Stimulated activated CD8-positive, alpha-beta memory T cell treated with anti-CD3 and anti-CD28 coated beads, Interleukin-12 subunit alpha, Interleukin-12 subunit beta, amount 100 ng/mL, for 4 hours (primary cell): ENCODE measurements at places on chromosomes 7 and 10.

- no peak for DNase-seq
Measured at GRCh38 chr7:99740573-99741440, 5.8 kb upstream of the CYP3A7 start.

DNA sequence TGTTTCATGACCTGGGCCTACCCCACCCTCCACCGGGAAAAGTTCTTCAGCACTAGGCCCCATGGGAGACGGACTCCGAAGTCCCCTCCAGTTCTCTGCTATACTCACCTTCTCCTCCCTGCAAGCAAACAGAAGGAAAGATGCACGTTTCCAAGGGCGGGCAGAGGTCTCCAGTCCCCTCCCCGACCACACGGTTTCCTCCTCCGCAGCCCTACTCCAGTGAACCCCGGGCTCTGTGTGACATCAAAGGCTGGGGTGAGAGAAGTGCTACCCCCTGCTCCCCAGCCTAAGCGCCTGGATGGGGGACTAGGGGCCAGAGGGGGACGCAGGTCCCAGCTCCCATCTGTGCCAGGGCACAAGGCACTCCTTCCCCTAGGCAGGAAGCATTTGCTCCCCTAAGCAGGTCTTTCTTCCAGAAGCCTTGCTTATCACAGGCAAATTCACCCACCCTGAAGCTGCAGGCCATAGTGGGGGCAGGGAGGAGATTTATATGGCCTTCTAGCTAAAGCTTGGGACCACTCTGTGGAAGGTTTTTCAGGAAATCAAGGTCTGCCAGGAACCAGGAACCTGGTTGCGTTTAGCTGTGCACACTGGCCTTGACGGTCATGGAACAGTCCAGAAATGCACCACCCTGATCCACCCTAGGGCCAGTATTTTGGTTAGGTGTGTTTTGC, 52.8 kb downstream of the ASB13 start:
- DNase-seq = no peak

- DNase-seq = no peak
Measured at GRCh38 chr10:22581461-22581860, 132.9 kb downstream of the PIP4K2A start.

DNA sequence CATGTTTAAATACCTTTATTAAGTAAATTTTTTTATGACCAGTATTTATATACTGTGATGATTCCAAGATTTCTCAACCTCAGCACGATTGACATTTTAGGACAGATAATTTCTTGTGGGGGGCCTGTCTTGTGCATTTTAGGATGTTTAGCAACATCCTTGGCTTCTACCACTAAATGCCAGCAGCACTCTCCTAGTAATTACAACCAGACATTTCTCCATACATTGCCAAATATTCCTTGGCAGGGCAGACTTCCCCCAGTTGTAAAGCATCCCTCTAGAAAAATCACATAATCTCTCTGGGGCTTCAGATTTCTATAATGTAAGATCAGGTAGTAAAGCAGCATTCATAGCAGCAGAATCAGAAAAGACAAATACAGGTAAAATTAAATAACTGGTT, 7.8 kb upstream of the LIPM start:
- no peak for DNase-seq

- no peak for DNase-seq
Measured at GRCh38 chr7:118182593-118183427, 1.2 kb upstream of the LSM8 start.

GRCh38 chr7:7882888-7883287, 85.7 kb upstream of the GLCCI1 start:
- DNase-seq = no peak

DNA sequence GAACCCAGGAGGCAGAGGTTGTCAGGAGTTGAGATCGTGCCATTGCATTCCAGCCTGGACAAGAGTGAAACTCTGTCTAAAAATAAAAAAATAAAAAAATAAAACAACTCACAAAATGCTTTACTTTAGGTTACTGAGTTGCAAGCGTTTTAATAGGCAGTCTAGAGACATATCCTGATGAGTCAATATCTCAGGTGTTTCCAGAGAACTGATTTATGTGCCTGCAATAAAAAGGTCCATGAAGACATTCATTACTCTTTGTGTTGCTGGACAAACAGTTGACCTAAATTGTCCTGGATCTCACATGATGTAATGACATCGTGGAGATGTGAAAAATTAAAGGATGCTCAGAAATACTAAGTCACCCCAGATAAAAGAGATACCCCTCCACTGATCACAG, 31.5 kb downstream of the CDNF start:
- no peak for DNase-seq

GRCh38 chr10:50992972-50993766, 81.1 kb upstream of the PRKG1 start:
- no peak for DNase-seq

DNA sequence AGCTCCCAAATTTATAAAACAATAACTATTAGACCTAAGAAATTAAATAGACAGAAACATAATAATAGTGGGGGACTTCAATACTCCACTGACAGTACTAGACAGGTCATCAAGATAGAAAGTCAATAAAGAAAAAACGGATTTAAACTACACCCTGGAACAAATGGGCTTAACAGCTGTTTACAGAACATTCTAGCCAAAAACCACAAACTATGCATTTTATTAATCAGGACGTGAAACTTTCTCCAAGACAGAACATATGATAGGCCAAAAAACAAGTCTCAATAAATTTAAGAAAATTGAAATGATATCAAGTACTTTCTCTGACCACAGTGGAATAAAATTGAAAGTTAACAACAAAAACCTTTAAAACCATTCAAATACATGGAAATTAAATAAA, 46.4 kb downstream of the ZNF680 start:
- DNase-seq = no peak

- DNase-seq = no peak
Measured at GRCh38 chr10:84626397-84627087, 298.2 kb downstream of the CCSER2 start.

GRCh38 chr10:84205853-84206525, 11.7 kb downstream of the CDHR1 start:
- DNase-seq = no peak

- no peak for DNase-seq
Measured at GRCh38 chr7:157617401-157617800, 280.6 kb downstream of the DNAJB6 start.

- no peak for DNase-seq
Measured at GRCh38 chr7:240146-240676, 47.8 kb downstream of the FAM20C start.

DNA sequence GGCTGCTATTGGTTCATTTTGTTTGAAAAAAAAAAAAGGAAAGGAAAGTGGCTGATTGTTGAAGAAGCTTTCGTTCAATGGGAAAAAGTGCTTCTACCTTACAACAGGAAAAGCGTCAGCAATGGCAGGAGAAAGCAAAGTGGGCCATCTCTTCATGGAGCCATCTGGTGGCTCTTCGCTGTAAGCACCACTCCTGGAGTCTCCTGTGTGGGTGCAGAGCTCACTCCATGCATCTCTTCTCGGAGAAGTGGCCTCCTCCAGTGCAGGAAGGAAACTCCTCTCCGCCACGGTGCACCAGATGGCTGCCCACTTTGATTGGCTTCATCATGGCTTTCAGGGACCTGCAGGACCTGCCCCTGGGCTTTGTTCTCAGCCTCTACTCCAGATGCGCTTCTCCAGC, 250.9 kb downstream of the PTEN start:
- no peak for DNase-seq

GRCh38 chr7:4682621-4683042, 537 bp downstream of the FOXK1 start:
- DNase-seq = peak; percentile 21

DNA sequence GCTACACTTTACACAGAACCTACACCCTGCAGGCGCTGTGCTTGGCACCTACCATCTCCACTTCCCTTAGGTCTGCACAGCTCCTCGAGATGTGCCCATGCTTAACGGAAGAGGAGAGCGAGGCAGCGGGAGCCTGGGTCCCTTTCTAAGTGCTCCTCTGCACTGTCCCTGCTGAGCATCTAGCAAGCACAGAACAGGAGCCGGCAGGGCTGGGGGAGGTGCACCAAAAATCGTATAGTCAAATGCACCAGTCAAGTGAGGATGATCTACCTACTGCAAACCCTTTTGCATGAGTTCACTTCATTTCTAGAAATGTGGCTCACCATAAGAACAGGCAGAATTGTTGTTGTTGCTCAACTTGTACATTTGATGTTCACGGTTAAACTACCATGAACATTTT, 267.7 kb downstream of the TNS3 start:
- DNase-seq = no peak

DNA sequence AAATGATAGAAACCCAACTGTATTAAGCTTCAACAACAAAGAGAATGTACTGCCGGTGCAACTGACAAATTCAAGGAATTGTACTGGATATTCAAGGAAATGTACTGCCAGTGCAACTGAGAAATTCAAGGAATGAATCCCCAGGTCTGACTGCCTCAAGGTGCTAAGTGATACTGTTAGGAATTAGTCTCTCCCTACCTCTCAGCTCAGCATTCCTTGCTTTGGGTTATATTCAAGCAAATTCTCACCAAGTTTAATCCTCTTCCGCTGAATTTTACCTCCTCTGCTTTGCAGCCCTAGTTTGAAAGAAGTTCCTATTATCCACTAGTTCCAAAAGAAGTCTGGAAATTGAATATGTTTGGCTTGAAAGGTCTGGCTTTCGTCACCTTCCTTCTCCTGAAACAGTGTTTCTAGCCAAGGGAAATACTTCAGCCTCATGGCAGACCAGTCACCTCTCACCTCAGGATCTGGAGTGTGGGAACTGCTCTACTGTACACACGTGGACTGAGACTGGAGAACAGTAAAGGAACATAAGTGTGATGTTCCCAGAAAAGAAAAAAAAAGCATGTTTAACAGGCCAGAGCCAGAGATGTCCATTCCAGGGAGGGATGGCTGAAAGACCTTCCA, 60.4 kb downstream of the SORCS1 start:
- DNase-seq = no peak

- DNase-seq = no peak
Measured at GRCh38 chr10:10891124-10892082, 126.3 kb upstream of the CELF2 start.

DNA sequence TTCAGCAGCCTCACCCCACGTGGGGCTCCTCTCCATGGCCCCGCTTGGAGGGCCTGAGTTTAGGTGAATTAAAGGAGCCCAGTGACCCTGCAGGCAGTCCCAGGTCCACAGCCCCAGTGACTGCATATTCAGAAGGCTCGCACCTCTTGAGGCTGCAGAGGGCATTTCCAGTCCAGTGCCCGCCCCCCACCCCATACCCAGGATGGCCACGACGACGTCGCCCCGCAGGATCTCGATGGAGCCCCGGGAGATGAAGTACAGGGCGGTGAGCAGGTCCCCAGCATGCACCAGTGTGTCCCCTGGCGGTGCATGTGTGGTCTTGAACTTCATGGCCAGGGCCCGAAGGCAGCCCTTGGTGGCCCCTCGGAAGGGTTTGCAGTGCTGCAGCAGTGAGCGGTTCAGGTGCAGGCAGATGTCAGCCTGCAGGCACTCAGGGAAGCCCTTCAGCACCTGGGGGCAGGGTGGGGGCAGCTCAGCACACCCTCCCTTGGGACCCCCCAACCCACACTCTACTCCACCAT, 28.1 kb downstream of the KCNH2 start:
- no peak for DNase-seq

DNA sequence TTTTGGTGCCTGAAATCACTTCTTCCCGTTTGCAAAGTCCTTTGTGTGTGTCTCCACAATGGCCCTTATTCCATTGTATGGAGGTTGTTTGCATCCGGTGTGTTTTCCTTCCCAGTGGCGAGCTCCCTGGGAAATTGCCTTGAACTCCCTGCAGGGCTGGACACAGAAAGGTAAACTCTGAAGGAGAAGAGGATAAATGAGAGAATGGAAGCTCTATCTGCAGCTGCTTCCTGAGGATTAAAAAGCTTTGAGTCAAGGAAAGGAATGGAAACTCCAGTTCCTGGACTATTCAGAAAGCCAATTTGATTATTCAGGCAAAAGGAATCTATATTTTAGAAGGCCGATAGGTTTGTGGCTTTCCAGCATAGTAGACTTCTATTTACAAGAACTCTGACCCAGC, 4.4 kb upstream of the GRK5 start:
- no peak for DNase-seq

- no peak for DNase-seq
Measured at GRCh38 chr10:133254421-133255120, 16.9 kb downstream of the VENTX start.

DNA sequence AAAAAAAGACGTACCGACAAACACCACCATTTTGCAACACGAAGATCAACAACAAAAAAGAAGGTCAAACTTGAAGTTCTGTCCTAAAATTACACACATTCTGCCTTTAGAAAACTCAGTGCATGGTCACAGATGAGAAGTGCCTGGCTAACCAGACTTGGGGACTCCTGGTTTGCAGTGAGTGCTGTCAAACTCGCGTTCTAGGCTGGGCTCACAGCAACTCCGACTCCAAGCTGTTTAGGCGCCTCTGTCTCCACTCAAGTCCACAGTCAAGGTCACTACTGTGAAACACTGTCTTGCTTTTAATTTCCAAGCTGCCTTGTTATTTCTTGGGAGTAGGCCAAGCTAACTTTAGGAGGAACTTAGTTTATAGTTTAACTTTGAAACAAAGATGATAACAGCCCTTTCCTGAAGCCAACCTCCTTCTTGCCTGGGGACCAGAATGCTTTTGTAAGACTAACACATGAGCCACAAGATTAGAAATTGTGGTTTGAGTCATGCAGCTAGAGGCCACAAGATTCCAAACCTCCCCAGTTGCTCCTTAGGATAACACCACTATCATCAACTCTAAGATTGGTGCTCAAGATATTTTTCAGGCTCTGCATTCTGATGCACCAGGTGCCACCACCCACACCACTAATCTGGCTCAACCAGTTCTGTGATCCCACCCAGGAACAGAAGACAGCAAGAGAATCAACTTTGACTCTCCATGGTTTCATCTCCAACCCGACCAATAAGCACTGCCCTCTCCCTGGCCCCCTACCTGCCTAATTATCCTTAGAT, 1.1 kb upstream of the DNAAF5 start:
- DNase-seq = no peak

DNA sequence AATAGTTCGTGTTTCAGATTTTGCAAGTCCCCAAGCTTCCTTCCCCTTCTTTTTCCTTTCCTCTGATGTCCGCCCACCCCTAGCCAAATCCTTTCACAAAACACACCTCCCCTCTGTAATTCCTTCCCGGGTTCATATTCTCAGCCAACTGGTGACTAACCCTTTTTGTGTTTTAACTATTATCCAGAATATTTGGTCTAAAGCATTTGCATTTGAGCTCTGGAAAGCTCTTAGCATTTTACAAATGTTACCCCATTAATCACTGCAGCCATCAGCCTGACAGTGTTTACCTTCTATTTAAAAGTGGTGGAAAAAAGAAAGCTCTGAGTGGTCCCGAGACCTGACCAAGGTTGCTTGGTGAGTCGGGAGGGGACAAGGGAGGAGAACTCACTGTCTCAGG, 139.0 kb downstream of the CREB5 start:
- no peak for DNase-seq
